ENCODE measurements at places on chromosomes 11 and 22.

- DNase-seq = no peak
Measured at GRCh38 chr11:117621226-117621625, 175.8 kb downstream of the DSCAML1 start.

- no peak for DNase-seq
Measured at GRCh38 chr22:32859743-32860142, 58.2 kb downstream of the TIMP3 start.

DNA sequence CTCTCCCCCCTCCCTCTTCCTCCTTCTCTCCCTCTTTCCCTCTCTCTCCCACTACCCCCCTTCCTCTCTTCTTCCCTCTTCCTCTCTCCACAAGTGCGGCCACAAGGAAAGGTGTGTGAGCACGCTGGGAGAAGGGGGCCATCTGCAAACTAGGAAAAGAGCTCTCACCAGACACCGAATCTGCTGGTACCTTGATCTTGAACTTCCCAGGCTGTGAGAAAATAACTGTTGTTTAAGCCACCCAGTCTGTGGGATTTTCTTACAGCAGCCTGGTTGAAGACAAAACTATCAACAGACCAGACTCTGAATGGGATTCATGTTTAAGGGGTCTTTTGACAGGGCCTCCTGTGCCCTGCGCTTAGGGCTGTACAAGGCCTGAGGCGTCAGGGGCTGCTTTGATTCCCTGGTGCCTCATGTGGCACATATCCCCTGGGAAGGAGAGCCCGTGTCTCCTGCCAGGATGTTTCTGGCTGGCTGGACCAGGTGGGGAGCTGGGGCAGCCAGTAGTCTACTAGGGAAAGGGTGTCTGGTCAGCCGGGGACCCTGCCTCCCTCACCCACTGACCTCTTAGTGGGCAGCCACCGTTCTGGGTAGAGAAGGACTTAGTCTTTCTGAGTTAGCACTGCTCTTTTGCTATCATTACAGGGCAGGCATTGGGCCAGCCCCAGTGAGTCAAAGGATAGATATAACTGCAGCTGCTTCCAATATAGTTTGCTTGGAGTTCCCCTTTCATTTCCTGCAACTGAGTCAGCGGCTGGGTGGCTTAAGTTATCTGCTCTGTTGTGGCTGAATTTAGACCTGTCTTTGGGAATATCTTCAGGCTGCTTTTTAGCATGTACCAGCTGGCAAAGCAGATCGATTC lies 6.2 kb downstream of the PANX1 start:
- DNase-seq = peak; percentile 85

- DNase-seq = no peak
Measured at GRCh38 chr11:131463649-131464425, 93.4 kb downstream of the NTM start.

DNA sequence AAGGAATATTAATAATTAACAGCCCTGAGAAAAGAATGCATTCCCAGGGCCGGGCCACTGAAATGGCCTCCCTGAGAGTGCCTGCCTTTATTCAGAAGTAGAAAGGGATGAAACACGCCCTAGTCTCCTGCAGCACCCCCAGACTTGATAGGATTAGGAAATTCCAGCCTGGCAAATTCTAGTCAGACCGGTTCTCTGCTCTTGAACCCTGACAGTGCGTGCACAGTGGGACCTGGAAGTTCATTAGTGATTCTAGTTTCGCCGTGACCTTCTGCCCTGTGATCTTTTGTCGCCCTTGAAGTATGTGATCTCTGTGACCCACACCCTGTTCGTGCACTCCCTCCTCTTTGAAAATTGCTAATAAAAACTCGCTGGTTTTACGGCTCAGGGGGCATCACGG lies 2.1 kb upstream of the GSTP1 start:
- no peak for DNase-seq

DNA sequence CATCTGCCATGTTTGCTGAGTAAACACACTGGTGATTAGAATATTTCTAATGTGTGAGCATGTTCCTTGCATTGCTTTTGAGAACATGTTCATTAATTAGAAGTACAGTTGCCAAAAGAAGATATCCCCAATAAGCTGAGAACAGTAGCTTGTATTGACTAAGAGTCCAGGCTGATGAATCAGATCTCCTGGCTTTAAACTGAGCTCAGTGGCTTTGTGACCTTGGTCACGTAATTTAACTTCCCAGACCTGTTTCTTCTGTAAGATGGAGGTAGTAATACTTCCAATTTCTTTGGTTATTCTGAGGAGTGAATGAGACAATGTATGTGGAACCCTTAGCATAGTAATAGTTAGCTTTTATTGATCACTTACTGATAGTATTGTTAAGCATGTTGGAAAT lies 61.9 kb downstream of the CYB5R2 start:
- DNase-seq = no peak

DNA sequence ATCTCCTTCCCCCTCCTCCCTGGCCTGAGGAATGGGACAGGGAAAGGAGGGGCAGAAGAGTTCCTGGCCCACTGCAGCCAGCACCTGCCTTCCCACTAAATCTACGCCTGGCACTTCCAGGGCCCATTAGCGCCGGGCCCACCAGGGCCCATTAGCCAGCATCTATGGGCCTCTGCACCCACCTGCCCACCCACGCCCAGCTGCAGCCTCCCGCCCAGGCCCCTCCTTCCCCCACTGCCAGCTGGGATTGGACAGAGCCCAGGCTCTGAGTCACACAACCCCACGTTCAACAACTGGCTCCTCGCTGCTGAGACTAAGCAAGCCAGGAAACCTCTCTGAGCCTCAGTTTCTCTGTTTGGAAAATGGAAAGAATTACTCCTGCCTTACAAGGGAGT lies 48.7 kb downstream of the CYTH4 start:
- DNase-seq = no peak

DNA sequence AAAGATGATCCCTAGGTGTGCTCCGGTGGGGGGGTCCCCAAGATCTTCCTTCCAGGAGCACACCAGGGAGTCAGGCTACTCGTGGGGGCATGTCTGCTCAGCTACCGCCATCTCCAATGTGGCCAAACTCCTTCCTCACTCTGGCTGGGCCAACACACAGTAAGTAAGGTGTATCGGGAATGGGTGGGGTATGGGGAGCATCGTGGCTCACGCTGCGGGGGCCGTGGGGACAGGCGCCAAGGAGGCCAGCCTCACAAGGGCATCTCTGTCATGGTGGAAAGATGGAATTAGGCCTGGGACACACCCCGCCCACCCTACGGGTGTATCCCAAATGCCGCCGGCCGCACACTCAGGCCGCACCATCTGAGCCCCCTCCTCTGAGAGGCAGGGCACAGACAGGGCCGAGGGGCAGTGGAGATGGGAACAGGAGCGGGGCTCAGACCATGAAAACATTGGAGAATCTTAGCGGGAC lies 8.3 kb downstream of the IGF2 start:
- DNase-seq = no peak
